Activated naive CD4-positive, alpha-beta T cell treated with Interleukin-2 at 50 U/mL for 16 hours (primary cell): ENCODE measurements at places on chromosomes 3 and 15.

DNA sequence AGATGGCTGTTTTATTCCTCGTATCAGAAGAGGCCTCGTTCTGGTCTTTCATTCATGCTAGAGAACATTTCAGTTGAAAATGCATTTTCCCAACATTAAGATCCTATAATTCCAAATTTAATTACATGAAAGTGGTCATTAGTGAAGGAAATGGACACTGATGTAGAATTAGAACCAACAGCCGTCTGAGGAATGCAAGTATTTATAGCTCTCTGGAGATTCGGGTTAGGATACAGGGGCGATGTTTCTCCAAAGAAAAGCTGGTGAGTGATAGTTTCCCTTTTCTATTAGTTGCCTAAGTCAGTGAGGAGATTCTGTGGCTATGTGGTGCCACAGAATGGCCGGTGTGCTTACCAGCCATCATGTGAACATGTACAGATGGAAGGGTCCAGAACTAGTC is 109.0 kb upstream of the IL12A start:
- no peak for DNase-seq

GRCh38 chr3:118126751-118127150 is 907.9 kb downstream of the IGSF11 start:
- no peak for DNase-seq

DNA sequence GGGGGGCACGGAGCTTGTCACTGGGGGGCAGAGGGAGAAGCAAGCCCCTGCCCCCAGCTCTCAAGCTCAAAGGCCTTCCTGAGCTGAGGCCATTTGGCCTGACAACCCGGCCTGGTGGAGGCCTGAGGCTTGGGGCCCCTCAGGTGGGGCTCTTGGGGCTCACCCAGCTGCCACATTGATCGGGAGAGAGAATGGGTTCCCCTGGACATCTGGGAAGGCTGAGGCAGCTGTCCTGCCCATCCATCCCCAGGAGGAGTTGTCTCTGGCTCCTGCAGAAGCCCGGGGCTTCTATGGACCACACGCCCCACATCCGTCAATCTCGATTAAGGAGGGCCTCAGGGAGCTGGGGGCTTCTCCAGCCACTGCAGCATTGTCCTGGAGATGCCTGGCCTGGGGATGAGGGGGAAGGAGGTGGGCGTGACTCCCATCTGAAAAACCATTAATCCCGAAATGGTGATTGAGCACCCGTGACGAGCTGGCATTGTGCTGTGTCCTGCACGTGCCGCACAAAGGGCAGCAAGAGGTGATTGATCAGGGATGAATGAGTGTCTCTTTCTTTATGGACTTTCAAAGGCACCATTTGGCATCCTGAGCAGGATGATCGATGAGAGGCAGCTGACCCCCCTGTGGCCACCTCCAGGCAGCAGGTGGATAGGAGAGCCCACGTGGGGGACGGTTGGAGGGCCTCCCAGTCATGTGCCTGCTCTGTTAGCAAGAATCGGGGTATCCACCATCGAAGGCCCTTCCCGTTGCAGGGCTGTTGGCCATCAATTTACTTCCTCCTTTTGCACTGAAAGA is 17.2 kb upstream of the CRABP1 start:
- no peak for DNase-seq

GRCh38 chr3:16570113-16570512 is 35.1 kb downstream of the DAZL start:
- no peak for DNase-seq

GRCh38 chr15:39616731-39617455 is 36.0 kb downstream of the THBS1 start:
- DNase-seq: no peak

- no peak for DNase-seq
These were observed 35.4 kb upstream of the COL6A5 start for GRCh38 chr3:130310109-130310508.

DNA sequence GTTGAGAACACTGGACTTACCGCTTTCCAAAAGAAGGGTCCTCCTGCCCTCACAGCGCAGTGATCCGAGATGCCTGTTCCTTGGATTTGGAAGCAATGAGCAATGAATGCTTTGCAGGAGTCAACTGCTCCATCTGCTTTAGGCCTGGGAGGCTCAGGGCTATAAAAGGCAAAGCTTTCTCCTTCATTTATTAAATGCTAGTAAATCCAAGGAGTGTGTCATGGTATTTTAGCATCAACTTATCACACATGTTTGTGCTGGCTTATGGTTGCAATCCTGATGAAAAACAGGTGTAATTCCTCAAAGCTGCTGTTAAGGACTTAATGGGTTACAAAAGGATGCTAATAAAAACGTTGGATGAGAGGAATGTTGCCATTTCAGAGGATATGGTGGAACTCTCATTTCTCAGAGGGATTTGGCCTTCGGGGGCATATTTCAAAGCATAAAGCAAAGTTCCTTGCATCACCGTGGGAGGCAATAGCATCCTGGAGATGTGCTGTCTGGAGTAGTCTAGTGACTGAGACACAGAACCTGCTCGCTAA is 158.5 kb upstream of the TPM1 start:
- no peak for DNase-seq

DNA sequence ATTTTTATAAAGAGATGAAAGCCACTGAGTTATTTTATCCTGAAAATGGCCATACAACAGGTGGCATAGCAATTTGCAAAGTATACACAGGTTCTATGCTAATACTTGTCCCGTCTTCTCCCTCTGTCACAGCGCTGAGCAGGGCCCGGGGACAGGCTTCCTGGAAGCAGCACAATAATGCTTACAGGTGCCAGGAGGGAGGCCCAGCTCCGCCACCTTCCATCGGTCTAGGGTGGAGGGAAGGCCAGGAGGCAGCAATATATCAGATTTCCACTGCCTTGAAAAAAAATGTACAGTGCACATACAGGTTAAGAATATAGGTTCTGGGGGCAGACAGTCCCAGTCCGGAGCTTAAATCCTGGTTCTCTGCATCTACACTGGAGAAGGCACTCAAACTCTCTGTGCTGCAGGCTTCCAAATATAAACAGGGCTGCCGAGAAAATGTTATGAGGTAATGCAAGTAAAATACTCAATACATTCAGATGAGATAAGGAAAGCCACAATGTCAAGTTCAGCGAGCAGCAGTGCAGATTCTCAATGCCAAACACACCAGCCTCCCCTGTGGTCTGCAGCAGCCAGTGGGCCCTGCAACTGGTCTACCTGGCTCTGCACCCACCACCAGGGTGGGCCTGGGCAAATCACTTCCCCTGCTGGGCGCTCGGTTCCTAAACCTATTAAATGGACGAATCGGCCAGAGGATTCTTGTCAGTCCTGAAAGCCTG is 189.6 kb downstream of the XXYLT1 start:
- DNase-seq: no peak

DNA sequence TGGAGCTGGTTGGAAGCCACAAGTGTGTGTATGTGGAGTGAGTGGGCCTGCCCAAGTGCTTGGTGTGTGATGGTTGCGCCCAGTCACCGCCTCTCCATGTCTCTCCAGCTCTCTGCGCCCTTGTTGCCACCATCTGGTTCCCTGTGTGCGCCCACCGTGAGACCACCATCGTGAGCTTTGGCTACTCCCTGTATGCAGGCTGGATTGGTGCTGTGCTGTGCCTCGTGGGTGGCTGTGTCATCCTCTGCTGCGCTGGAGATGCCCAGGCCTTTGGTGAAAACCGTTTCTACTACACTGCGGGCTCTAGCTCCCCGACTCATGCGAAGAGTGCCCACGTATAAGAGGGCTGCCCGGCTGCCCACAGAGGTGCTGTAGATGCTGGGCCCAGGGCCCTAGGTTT is 13.7 kb downstream of the CLDN11 start:
- no peak for DNase-seq

GRCh38 chr15:88069561-88069960 is 187.0 kb downstream of the NTRK3 start:
- no peak for DNase-seq

- DNase-seq: no peak
These were observed 25.5 kb downstream of the DPH3 start for GRCh38 chr3:16239086-16239770.

DNA sequence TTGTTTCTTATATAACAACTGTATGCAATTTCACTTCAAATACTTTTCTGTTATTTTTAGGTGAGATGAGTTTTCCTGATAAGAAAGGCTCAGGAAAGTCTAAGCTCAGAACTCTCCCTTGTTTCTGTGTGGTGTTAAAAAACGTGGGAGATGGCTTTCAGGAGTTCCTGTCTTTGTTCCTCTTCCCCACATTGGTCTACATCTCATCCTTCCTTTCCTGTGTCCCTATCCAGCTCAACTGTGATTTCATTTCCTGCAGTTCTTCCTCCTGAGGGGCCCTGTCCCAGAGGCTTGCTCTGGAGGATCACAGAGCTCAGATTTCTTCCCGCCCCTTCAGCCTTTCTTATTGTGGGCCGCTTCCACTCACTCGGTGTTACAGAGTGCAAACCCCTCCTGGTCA is 11.2 kb downstream of the SEC13 start:
- DNase-seq: no peak

- DNase-seq: no peak
These were observed 22.9 kb downstream of the MBNL1 start for GRCh38 chr3:152291649-152292066.

GRCh38 chr3:141389703-141390102 is 21.4 kb downstream of the ZBTB38 start:
- DNase-seq: no peak

- no peak for DNase-seq
These were observed 368.6 kb upstream of the MCTP2 start for GRCh38 chr15:93862791-93863190.

DNA sequence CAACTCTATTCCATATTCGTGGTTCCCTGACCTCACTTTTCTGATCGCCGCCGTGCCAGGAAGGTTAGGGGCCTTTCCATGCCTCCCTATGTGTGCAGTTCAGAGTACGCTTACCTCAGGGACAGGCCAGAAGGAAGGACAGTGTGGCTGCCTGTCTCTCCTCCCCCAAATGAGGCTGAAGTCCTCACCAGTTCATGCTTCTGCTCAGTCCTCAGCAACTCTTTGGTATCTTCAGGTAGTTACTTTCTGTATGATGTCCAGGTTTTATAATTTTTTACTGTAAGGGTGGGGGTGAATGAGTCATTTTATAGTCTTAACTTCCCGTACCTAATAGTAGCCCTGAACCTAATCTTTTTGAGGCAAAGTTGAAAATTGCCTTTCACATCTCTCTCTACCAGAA is 98.7 kb downstream of the VPS8 start:
- DNase-seq: no peak

DNA sequence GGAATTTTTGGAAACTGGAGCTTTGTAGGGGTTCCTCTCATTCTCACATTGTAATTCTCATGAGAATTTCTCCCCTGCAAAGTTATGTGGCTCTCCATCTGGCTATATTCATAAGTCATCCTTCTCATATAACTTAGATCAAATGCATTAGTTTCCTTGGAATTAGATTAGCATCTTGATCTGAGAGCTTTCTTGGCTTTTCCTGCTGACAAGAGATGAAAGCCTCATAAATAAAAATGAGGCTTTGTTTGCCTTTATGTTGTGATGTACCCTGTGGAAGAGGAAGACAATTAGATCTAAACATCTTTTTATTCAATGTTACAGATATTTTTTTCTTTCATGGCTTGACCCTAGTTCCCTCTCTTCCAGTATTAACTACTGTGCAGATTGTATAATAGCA is 165.4 kb upstream of the ZPLD1 start:
- no peak for DNase-seq

DNA sequence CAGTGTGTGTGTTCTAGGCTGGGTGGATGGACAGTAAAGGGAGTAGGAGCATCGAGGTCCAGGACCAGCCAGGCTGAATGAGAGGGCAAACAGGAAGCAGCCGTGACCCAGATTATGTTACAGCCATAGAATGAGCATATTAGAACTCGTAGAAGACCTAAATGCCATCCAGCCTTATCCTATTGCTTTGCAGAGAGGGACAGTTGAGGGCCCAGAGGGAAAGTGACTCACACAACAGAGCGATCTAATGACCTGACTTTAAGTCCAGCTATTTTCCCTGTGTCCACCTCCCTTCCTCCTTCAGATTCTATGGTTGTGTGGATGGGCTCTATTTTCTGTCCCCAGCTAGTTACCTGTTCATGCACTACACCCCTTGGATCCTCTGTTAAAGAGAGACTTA is 634.1 kb upstream of the TBL1XR1 start:
- no peak for DNase-seq

DNA sequence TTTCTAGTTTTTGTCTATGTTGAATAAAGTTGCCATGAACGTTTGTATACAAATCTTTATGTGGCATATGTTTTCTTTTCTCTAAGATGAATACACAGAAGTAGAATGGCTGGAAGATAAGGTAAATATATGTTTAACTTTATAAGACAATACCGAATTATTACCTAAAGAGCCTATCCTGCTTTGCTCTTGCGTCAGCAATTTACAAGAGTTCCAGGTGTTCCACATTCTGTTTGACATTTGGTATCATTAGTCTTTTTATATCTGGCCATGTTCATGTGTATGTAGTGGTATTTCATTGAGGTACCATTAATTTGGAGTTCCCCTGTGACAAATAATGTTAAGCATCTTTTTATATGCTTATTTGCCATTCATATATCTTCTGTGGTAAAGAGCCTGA is 74.1 kb upstream of the TRIM42 start:
- DNase-seq: no peak

DNA sequence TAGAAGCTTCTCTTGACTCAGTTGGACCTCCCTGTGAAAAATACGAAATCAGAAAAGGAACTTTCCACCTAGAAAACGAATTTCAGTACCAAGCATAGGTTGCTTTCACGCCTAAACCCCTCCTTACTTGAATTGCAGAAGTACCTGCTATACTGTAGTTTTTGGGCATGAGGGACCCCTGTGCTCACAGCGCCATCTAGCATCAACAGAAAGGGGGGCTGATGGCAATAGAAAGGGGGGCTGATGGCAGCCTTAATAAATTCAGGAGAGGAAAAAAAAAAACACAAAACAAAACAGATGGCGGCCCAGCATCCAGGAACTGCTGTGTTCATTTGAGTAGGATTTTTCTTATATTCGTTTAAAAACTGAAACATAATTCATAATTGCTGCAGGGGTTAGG is 96.7 kb downstream of the NPAP1 start:
- no peak for DNase-seq

DNA sequence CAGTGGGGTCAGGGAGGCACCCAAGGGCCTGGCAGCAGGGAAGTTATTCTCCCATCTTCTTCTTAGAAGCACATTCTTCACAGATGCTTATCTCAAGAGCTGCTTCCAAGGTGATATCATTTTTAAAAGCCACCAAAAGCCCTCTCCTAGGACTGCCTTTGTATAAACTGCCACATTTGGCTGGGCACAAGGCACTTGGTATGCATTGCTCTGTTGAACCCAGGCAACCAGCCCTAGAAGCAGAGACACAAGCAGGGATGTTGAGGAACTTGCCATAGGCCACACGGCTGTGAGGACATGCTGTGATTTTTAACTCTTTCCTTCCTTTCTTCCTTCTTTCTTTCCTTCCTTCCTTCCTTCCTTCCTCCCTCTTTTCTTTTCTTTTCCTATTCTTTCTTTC is 7.4 kb upstream of the SLC6A1 start:
- no peak for DNase-seq

GRCh38 chr3:160686955-160687535 is 10.1 kb downstream of the ARL14 start:
- DNase-seq: no peak

GRCh38 chr15:99504823-99505551 is 60.8 kb upstream of the MEF2A start:
- DNase-seq: no peak
